Activated CD8-positive, alpha-beta memory T cell treated with anti-CD3 and anti-CD28 coated beads for 48 hours (primary cell): ENCODE measurements at places on chromosomes 7 and 10.

- no peak for DNase-seq
These were observed 146.2 kb downstream of the ZFAND4 start for GRCh38 chr10:45526309-45526905.

DNA sequence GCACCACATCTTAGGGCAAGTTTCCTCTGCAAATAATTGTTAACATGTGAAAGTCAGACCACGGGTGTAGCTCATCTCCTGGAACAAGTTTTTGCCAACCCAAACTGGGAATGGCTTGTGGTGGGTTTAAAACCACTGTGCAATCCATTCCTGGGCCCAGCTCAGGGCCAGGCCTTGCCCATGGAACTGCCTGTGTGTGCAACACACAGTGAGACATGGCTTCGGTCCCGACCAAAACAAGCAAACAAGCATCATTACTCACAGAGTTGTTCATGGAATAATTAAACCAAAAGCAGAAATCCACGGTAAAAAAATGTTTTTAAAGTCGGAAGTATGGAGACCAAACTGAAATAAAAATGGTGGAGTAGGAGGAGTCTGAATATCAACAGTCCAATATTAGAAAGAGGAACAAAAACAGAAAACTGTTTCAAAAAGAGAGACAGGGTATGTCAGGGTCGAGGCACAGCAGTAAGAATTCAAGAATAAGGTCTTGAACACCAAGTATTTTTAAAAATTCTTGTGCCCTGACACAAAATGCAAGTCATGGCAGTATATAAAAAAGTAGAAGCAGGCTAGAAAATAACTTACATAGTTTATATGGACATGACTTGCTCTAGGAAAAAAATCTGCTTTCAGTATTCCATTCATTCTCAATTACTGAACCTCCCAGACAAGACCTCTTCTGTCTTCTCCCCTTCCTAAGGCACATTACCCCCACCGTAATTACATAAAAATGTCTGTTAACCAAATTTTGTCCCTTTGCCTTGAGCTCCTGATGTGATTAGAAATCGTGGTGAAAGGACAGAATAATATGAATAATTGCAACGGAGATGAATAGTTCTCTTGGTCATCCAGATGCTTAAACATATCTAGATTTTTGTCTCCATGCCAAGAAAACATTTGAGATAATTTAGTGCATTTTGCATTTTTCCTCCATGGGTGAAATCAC, 88.4 kb downstream of the FAS start:
- no peak for DNase-seq

DNA sequence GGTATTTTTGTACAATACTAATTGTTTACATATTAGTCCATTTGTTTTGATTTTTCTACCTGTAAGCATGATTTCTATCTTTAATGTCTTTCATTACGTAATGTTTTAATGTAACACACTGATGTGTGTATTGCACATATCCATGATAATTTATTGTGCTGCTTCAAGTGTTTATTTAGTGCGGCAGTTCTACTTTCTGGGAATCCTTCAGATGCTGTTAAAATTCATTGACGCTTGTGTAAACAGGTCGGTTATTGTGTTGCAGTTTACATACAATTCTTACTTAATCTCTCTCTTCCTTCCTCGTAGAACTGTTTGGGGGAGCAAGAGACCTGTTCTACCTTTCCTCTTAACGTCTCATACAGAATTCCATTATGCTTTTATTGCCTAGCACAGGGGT, 6.9 kb downstream of the TMEM60 start:
- no peak for DNase-seq

GRCh38 chr10:11105676-11106004, 88.0 kb downstream of the CELF2 start:
- no peak for DNase-seq

DNA sequence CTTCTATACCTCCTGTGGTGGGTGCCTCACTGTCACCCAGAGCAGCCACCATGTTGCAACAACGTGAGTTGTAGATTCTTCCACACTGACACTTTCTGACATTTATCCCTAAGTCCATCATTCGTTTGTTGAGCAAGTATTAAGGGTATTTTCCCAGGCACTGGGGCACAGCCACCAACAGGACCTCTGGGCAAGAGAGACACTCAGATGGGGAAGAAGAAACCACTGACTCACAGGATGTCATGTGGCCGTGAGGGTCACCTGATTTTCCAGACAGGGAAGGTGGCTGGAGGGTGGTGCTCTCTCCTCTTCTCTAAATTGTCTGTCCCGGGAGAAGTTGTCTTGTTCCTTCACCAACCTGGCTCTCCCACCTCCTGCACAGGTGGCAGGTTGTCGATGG, 51.7 kb upstream of the PPIF start:
- no peak for DNase-seq

- DNase-seq = no peak
These were observed 70.2 kb upstream of the ITGA8 start for GRCh38 chr10:15789793-15790525.

DNA sequence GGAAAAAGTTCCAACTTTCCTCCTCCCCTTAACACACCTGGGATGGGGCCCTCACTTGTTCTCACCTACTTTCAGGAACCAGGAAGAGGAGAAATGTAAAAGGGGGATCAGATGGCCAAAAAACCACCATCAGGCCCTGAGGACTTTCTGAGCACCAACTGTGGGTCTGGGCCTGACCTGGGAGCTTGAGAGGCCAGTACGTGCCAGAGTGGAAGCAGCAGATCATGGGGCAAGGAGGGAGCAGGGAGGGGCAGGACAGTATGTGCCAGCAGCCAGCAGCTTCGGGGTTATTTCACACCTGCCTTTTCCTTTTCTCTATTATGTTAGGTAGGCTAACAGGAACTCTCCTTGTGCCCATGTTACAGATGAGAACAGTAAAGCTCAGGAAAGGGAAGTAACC, 118.8 kb upstream of the UNC5B start:
- DNase-seq = no peak

- DNase-seq = no peak
These were observed 137.3 kb upstream of the ZMIZ1 start for GRCh38 chr10:78931321-78932053.

DNA sequence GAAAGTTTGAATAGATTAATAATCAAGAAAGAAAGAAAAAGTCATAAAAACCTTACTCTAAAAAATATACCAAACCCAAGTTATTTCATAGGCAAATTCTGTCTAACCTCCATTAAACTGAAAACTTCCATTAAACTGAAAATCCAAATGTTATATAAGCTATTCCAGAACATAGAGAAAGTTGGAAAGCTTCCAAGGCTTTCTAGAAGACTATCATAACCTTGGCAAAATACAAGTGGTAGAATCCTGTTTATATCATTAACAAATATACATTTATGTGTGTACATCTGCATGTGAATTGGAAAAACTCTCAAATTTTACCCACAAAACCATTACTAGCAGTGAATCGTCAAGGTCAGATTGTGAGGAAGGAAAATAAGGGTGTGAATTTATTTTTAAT, 23.9 kb downstream of the TEX36 start:
- no peak for DNase-seq

GRCh38 chr10:10294881-10295529, 722.7 kb upstream of the CELF2 start:
- DNase-seq = no peak

- no peak for DNase-seq
These were observed 29.3 kb upstream of the PRKAR1B start for GRCh38 chr7:756231-756927.

DNA sequence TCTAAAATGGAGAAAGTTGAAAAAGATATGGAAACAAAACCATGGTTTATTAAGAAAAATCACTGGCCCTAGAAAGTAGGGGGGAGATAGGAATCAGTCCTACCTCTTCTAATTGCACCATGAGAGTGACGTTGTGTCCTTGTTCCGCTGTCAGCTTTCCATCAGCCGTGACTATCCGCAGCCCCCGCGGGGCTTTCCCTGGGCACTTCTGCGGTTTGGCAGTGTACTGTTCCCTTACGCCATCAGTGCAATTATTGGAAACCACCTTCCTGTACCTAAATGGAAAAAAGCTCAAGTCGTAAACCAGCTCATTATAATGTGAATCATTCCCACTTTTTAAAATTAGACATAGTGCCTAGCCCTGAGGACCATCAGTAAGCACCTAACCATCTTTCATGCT, 512.2 kb downstream of the SORCS1 start:
- no peak for DNase-seq

- no peak for DNase-seq
These were observed 1.5 kb downstream of the PCLO start for GRCh38 chr7:83161186-83161585.

- peak; percentile 48 for DNase-seq
These were observed 104.5 kb upstream of the ZPBP start for GRCh38 chr7:50197549-50197948.

DNA sequence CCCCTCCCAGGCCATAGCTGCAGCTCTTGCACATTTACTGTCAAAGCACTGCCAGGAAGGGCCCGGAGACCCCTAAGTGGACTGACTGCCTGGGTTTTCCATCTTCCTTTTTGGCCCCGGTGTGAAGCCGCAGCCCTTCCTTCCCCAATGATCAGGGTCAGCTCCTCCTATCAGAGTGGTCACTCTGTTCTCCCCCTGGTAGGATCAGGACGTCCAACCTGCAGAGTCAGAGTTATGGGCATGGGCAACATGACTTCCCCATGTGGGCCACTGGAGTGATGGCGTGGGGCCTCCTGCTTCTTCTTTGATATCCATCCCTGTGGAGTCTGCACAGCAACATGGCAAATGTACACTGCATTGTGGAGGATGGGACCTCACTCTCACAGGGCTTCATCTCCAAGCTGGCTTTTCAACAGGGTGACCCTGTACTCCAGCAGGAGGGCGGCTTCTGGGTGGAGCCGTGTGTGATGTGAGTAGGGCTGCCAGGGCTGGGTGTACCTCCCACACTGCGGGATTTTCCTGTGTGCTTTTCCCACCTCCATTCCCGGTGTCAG, 6.4 kb upstream of the RAMP3 start:
- no peak for DNase-seq

GRCh38 chr10:124450012-124450782, at the start of gene NKX1-2:
NKX1-2 (minus strand) TSS chr10:124450035; CDS start chr10:124449943, 92 bp downstream.
- no peak for DNase-seq

DNA sequence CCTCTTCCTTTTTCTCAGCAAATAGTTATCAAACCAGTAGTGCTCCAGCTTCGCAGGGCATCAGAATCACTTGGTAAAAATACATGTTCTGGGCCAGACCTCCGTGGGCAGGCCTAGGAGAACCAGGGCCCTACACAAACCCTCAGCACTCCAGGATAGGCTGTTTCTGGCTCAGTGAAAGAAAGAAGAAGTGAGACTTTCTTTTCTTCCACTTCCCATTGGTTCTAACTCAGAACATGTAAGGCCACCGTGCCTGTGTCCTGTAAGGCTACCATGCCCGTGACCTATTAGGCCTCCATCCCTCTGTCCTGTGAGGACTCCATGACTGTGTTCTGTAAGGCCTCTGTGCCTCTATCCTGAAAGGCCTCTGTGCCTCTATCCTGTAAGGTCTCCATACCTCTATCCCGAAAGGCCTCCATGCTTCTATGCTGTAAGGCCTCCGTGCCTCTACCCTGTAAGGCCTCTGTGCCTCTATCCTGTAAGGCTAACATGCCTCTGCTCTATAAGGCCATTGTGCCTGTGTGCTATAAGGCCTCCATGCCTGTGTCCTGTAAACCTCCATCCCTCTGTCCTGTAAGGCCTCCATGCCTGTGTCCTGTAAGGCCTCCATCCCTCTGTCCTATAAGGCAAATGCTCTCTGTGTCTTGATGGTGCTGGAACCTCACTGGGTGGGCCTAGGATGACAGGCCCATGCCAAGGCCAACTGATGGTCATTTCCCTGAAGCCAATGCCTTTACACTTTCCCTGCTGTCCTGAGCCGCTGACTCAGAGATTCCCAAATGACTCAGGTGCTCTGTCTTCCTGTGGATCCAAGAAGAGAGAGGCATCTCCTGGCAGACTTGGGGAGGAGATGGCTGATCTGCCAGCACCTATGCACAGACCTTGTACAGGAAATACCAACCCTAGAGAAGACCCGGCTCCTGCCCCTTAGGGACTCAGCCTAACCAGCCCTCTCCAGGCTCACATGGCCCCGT, 96.6 kb upstream of the CACUL1 start:
- no peak for DNase-seq

- DNase-seq = no peak
These were observed 2.0 kb upstream of the NEUROG3 start for GRCh38 chr10:69575164-69575722.

GRCh38 chr10:15856328-15857015, 3.8 kb downstream of the MINDY3 start:
- DNase-seq = no peak

DNA sequence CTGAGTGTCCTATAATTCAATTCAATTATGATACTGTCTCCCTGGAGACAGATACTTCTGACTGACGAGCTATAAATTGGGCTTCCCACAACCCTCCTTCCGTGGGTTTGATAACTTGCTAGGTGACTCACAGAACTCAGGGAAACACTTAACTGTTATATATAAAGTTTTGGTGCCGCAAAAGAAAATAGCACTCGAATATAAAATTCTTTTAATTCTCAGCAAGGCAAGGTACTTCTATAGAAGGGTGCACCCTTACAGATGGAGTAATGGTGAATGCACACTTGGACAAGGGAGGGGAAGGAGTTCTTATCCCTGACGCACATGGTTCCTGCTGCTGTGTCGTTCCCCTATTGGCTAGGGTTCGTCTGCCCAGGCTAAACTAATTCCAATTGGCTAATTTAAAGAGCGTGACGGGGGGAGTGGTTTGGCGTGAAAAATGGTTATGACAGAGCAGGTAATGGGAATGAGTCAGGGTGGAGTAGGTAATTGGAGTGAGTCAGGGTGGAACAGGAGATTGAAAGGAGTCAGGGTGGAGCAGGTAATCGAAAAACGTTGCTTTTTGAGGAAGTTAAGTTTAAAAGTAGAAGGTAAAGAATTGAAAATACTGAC, 20.8 kb upstream of the GHITM start:
- DNase-seq = no peak

GRCh38 chr10:68462536-68462935, 9.2 kb downstream of the DNA2 start:
- DNase-seq = no peak

- DNase-seq = no peak
These were observed 93.8 kb downstream of the ADAM12 start for GRCh38 chr10:126294451-126294850.

- no peak for DNase-seq
These were observed 256.9 kb upstream of the TPK1 start for GRCh38 chr7:145092766-145093165.

GRCh38 chr7:80635998-80636397, 2.4 kb upstream of the CD36 start:
- DNase-seq = no peak

DNA sequence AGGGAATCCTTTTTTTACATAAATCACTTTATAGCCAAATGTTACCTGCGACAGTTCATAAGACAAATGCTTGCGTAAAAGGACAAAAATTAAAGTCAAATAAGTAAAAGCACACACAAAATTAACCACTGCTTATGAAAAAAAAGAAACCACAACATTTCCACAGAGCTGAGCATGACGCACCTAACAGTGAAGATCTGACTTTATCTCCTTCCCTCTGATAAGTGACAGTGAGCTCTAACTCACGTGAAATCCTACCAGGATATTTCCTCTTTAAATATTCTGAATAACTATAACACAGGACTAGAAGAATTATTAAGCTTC, 225.5 kb downstream of the SFMBT2 start:
- no peak for DNase-seq

- DNase-seq = no peak
These were observed 58.0 kb upstream of the PRKAR2B start for GRCh38 chr7:106986450-106986977.
